Mesendoderm (in vitro differentiated cells): ENCODE measurements at places on chromosomes 3 and 15.

GRCh38 chr3:151101270-151101969, 16.0 kb downstream of the MED12L start:
- no peaks in the 10 kb centered on the region for H3K36me3 ChIP-seq
- no peak overlapping the region for H3K27ac ChIP-seq
- no peaks in the 10 kb centered on the region for H3K27me3 ChIP-seq
- H3K4me1 ChIP-seq, result peaks cover 2% of the 10 kb centered on the region

DNA sequence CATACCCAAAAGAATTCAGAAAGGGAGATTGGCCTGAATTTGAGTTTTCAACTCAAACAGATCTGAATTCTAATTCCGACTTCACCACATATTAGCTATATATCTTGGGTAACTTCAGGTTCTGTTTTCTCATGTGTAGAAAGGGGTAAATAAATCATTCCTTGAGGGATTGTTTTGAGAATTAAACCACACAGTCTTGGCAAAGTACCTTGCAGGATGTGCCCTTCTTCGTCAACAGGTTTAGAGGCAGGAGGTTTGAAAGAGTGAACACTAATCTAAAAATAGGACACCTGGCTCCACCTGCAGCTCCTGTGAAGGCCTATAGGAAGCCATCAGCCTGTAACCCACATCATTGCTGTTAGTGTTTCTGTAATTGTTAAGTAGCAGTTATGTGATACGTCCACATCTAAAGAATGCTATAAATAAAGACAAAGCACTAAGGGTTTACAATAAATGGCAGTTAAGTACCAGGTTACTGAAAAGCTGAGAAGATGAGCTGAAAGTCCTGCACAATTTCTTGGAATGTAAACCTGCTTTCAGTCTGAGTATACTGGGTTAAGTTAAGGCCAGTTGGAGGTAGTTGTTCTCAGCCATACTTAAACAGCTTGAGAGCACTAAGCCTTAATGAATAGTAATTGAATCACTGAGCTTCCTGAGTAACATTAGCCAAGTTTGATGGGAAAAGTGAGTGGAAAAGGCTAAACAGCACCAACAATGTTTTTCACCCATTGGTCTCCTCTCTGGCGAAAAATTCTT, 6.0 kb downstream of the CCDC80 start:
- H3K36me3 ChIP-seq, result no peaks in the 10 kb centered on the region
- H3K4me1 ChIP-seq, result peaks cover 4% of the 10 kb centered on the region
- no peak for DNase-seq
- no peak overlapping the region for H3K4me3 ChIP-seq

DNA sequence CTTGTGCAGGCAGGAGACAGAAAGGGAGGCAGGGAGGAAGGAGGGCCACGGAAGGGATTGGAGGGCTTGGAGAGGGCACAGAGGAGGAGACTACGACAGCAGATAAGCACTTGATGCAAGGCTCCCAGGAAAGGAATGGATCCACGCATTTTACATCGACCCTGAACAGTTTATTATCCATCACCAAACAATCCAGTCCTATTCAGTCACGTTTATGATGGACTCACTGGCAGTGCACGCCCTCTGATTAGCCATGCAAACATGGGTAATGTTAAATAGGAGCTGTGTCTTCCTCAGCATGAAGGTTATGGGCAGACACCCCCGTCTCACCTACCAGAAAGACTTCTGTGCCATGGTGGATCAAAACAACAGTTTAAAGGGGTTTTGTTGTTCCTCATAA, 80.2 kb upstream of the SNRK start:
- H3K27ac ChIP-seq, result no peak overlapping the region
- H3K36me3 ChIP-seq, result no peaks in the 10 kb centered on the region
- H3K27me3 ChIP-seq, result no peaks in the 10 kb centered on the region
- no peak overlapping the region for H3K4me3 ChIP-seq

- no peaks in the 10 kb centered on the region for H3K36me3 ChIP-seq
- H3K27me3 ChIP-seq, result no peaks in the 10 kb centered on the region
- H3K4me1 ChIP-seq, result no peaks in the 10 kb centered on the region
Measured at GRCh38 chr3:133570937-133571320, 2.6 kb upstream of the CDV3 start.

GRCh38 chr15:27358751-27359434, 387.9 kb downstream of the GABRG3 start:
- DNase-seq, result peak; percentile 48
- no peaks in the 10 kb centered on the region for H3K27me3 ChIP-seq
- H3K27ac ChIP-seq, result no peak overlapping the region
- H3K4me3 ChIP-seq, result no peak overlapping the region
- H3K4me1 ChIP-seq, result no peaks in the 10 kb centered on the region

GRCh38 chr15:88571852-88572259, 25.4 kb upstream of the DET1 start:
- no peak overlapping the region for H3K27ac ChIP-seq
- no peak overlapping the region for H3K4me3 ChIP-seq
- no peaks in the 10 kb centered on the region for H3K36me3 ChIP-seq
- DNase-seq, result no peak
- H3K27me3 ChIP-seq, result no peaks in the 10 kb centered on the region

GRCh38 chr15:74840851-74841775, 1.8 kb downstream of the ULK3 start:
- no peak overlapping the region for H3K27ac ChIP-seq
- H3K4me1 ChIP-seq, result peaks cover 3% of the 10 kb centered on the region
- no peaks in the 10 kb centered on the region for H3K27me3 ChIP-seq
- no peak for DNase-seq

GRCh38 chr15:95371664-95372063, 958.8 kb upstream of the NR2F2 start:
- no peaks in the 10 kb centered on the region for H3K36me3 ChIP-seq
- no peak overlapping the region for H3K4me3 ChIP-seq
- H3K27ac ChIP-seq, result no peak overlapping the region
- peak; percentile 4 for DNase-seq
- no peaks in the 10 kb centered on the region for H3K4me1 ChIP-seq

GRCh38 chr15:35697549-35698299, 151.8 kb upstream of the DPH6 start:
- H3K36me3 ChIP-seq, result no peaks in the 10 kb centered on the region
- H3K4me3 ChIP-seq, result no peak overlapping the region
- DNase-seq, result peak; percentile 71
- no peaks in the 10 kb centered on the region for H3K27me3 ChIP-seq

- H3K36me3 ChIP-seq, result no peaks in the 10 kb centered on the region
- no peak for DNase-seq
- no peak overlapping the region for H3K27ac ChIP-seq
- no peak overlapping the region for H3K4me3 ChIP-seq
- H3K4me1 ChIP-seq, result peaks cover 4% of the 10 kb centered on the region
Measured at GRCh38 chr3:173936316-173936715, 538.8 kb downstream of the NLGN1 start.

GRCh38 chr3:14406336-14406735, 3.9 kb downstream of the SLC6A6 start:
- no peak overlapping the region for H3K27ac ChIP-seq
- no peak overlapping the region for H3K4me3 ChIP-seq
- no peak for DNase-seq
- no peaks in the 10 kb centered on the region for H3K27me3 ChIP-seq
- H3K4me1 ChIP-seq, result peaks cover 9% of the 10 kb centered on the region

GRCh38 chr15:98077186-98077585, 116.7 kb downstream of the ARRDC4 start:
- no peak for DNase-seq
- H3K27me3 ChIP-seq, result no peaks in the 10 kb centered on the region
- no peaks in the 10 kb centered on the region for H3K36me3 ChIP-seq
- no peak overlapping the region for H3K4me3 ChIP-seq
- no peak overlapping the region for H3K27ac ChIP-seq

- H3K27ac ChIP-seq, result no peak overlapping the region
- no peak overlapping the region for H3K4me3 ChIP-seq
- H3K36me3 ChIP-seq, result no peaks in the 10 kb centered on the region
- H3K27me3 ChIP-seq, result no peaks in the 10 kb centered on the region
- H3K4me1 ChIP-seq, result peaks cover 4% of the 10 kb centered on the region
Measured at GRCh38 chr3:179872842-179873241, 163.9 kb downstream of the PEX5L start.

- no peaks in the 10 kb centered on the region for H3K27me3 ChIP-seq
- no peak for DNase-seq
- H3K36me3 ChIP-seq, result no peaks in the 10 kb centered on the region
- no peaks in the 10 kb centered on the region for H3K4me1 ChIP-seq
Measured at GRCh38 chr3:17125738-17126442, 241.1 kb downstream of the PLCL2 start.

DNA sequence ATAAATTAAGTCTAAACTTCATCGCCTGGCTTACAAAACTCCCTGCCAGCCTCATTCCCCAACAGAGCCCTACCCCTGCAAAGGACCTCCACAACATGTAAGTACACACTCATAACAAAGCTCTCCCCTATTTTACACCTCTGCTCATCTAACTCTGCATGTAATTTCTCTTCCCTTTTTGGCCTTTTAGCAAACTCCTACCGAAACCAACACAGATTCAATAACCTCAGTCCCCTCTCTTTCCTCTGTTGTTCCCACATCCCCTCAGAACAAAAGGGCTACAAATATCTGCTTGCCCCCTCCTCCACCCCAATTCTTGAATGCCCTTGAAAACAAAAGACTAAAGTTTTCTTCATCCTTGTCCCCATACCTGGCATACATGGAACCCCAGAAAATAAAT, 662 bp downstream of the UBL7 start:
- no peak for DNase-seq
- H3K36me3 ChIP-seq, result no peaks in the 10 kb centered on the region

- peaks cover 30% of the 10 kb centered on the region for H3K4me1 ChIP-seq
- H3K27me3 ChIP-seq, result no peaks in the 10 kb centered on the region
- H3K27ac ChIP-seq, result no peak overlapping the region
- no peak overlapping the region for H3K4me3 ChIP-seq
- no peak for DNase-seq
- H3K36me3 ChIP-seq, result peaks cover 5% of the 10 kb centered on the region
Measured at GRCh38 chr15:68788264-68788624, 32.5 kb downstream of the ANP32A start.

- H3K27ac ChIP-seq, result no peak overlapping the region
- H3K36me3 ChIP-seq, result no peaks in the 10 kb centered on the region
- H3K27me3 ChIP-seq, result no peaks in the 10 kb centered on the region
- no peaks in the 10 kb centered on the region for H3K4me1 ChIP-seq
- DNase-seq, result no peak
Measured at GRCh38 chr3:152505926-152506325, 237.2 kb downstream of the MBNL1 start.

GRCh38 chr15:62841269-62841628, 201.3 kb upstream of the TPM1 start:
- H3K4me1 ChIP-seq, result peaks cover 6% of the 10 kb centered on the region
- H3K4me3 ChIP-seq, result no peak overlapping the region
- no peak for DNase-seq

DNA sequence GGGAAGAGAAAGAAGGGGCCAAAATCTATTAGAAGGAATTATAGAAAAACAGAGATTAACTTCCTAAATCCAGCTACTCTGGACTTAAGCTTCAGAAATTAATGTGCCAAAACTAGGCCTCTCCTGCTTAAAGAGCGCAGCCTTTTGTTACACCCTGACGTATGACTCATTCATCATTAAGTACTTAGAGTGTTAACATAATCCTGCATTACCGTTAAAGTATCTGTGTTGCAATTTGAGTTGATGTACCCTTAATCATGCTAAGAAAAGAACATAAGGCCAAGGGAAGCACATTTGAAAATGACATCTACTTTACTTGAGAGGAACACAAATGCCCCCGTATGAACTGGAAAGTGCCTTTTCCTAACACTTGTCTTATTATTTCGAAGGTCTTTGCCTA, 7.9 kb downstream of the HTR3D start:
- no peak overlapping the region for H3K4me3 ChIP-seq
- no peak for DNase-seq
- H3K27me3 ChIP-seq, result no peaks in the 10 kb centered on the region
- no peak overlapping the region for H3K27ac ChIP-seq

- no peak overlapping the region for H3K27ac ChIP-seq
- H3K4me1 ChIP-seq, result no peaks in the 10 kb centered on the region
- H3K36me3 ChIP-seq, result no peaks in the 10 kb centered on the region
- H3K27me3 ChIP-seq, result no peaks in the 10 kb centered on the region
- no peak overlapping the region for H3K4me3 ChIP-seq
- no peak for DNase-seq
Measured at GRCh38 chr3:13376091-13376490, 44.0 kb downstream of the NUP210 start.

DNA sequence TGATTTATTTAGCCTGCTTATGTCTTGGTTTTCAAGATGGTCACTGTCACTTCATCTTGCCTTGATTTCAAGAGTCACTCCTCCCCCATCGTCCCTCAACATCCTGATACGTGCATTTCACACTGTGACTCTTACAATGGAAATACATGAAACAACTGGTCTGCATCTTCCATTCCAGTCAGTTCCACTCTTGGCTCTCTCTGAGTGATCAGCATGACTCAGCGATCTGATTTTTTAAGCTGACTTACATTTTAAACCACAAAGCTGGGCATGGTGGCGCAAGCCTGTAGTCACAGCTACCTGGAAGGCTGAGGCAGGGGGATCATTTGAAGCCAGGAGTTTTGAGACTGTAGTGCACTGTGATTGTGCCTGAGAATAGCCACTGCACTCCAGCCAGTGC, 271.2 kb upstream of the ROPN1 start:
- DNase-seq, result peak; percentile 61
- no peaks in the 10 kb centered on the region for H3K27me3 ChIP-seq
- H3K27ac ChIP-seq, result no peak overlapping the region

GRCh38 chr3:72515941-72516340, 332.3 kb downstream of the SHQ1 start:
- no peak for DNase-seq
- H3K4me1 ChIP-seq, result no peaks in the 10 kb centered on the region
- no peak overlapping the region for H3K27ac ChIP-seq
- no peaks in the 10 kb centered on the region for H3K36me3 ChIP-seq
- H3K4me3 ChIP-seq, result no peak overlapping the region
- no peaks in the 10 kb centered on the region for H3K27me3 ChIP-seq

- H3K36me3 ChIP-seq, result no peaks in the 10 kb centered on the region
- no peaks in the 10 kb centered on the region for H3K27me3 ChIP-seq
- no peak overlapping the region for H3K27ac ChIP-seq
Measured at GRCh38 chr3:176415661-176416295, 781.5 kb downstream of the TBL1XR1 start.

GRCh38 chr3:57160076-57160764, 4.9 kb downstream of the IL17RD start:
- H3K27me3 ChIP-seq, result no peaks in the 10 kb centered on the region
- no peak overlapping the region for H3K4me3 ChIP-seq
- peak overlapping the region; percentile 93 for H3K27ac ChIP-seq
- DNase-seq, result peak; percentile 92
- peaks cover 49% of the 10 kb centered on the region for H3K4me1 ChIP-seq

- no peak overlapping the region for H3K27ac ChIP-seq
- DNase-seq, result no peak
- no peaks in the 10 kb centered on the region for H3K27me3 ChIP-seq
- H3K4me3 ChIP-seq, result no peak overlapping the region
Measured at GRCh38 chr3:62462788-62463187, 89.4 kb upstream of the FEZF2 start.

- H3K4me3 ChIP-seq, result no peak overlapping the region
- no peaks in the 10 kb centered on the region for H3K36me3 ChIP-seq
- H3K4me1 ChIP-seq, result no peaks in the 10 kb centered on the region
- no peak overlapping the region for H3K27ac ChIP-seq
- DNase-seq, result peak; percentile 31
Measured at GRCh38 chr15:57213862-57214261, 162.4 kb upstream of the CGNL1 start.
